ENCODE measurements at places on chromosomes 13 and 19.

GRCh38 chr19:53520163-53520546 lies 17.8 kb upstream of the ZNF331 start:
- no peak for DNase-seq

DNA sequence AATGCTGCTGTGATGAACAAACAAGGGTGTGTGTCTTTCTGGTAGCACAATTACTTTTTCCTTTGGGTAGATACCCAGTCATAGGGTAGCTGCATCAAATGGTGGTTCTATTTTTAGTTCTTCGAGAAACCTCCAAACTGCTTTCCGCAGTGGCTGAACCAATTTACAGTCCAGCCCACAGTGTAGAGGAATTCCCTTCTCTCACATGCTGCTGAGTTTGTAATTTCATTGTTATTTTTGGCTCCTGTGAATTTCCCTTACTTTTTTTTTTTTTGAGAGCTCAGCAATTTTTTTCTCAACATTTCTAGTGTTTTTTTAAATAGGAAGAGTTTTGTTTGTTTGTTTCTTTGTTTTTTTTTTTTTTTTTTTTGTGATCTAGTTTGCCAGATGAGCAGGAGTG lies 37.5 kb upstream of the ADGRE1 start:
- DNase-seq, result no peak

GRCh38 chr13:91644806-91645205 lies 246.4 kb downstream of the GPC5 start:
- DNase-seq, result no peak

DNA sequence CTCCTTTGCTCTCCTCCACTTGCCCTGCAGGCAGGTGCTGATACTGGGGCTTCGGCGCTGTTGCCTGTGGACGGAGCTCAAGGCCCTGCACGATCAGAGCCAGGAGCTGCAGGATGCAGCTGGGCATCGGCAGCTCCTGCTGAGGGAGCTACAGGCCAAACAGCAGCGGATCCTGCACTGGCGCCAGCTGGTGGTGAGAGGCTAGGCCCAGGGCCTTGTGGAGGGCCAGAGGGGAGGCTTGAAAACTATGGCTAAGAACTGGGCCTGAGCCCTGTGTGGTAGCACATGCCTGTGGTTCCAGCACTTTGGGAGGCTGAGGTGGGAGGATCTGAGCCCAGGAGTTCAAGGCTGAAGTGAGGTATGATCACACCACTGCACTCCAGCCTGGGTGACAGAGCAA lies 6.3 kb downstream of the HAUS5 start:
- no peak for DNase-seq

GRCh38 chr19:50842130-50842529 lies 8.8 kb upstream of the KLK15 start:
- no peak for DNase-seq

GRCh38 chr13:46577696-46578589 lies 25.0 kb downstream of the LRCH1 start:
- DNase-seq, result no peak

DNA sequence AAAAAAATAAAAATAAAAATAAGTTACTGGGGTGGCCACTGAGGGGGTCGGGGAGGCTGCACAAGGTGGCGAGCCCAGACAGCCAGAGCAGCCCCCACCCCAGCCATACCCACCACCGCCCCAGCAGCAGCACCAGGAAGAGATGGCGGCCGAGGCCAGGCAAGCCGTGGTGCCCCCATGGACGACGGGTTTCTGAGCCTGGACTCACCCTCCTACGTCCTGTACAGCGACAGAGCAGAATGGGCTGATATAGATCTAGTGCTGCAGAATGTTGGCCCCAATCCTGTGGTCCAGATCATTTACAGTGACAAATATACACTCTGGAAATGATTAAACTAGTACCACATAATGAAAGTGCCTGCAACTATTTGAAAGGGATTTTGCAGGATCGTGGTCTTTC lies 71.6 kb upstream of the ZDHHC20 start:
- no peak for DNase-seq

DNA sequence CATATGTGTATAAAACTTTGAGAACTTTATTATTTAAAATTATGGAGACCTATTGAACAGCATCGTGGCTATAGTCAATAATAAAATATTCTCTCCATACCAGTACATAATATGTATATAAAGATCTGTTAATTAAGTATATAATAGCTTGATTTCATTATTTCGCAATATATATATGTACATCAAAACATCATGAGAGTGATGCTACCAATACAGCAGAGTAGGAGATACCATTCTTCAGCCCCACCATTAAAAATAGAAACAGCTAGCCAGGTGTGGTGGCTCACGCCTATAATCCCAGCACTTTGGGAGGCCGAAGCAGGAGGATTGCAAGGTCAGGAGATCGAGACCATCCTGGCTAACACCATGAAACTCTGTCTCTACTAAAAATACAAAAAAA lies 1755.3 kb upstream of the SPRY2 start:
- no peak for DNase-seq
